ENCODE measurements at places on chromosomes 4 and X.

GRCh38 chr4:177128306-177128705, 181.4 kb upstream of the NEIL3 start:
- no peak for DNase-seq

GRCh38 chrX:154022108-154022507, 2.4 kb upstream of the IRAK1 start:
- DNase-seq = no peak

GRCh38 chrX:71181558-71181909, 36.9 kb downstream of the NLGN3 start:
- DNase-seq = no peak

DNA sequence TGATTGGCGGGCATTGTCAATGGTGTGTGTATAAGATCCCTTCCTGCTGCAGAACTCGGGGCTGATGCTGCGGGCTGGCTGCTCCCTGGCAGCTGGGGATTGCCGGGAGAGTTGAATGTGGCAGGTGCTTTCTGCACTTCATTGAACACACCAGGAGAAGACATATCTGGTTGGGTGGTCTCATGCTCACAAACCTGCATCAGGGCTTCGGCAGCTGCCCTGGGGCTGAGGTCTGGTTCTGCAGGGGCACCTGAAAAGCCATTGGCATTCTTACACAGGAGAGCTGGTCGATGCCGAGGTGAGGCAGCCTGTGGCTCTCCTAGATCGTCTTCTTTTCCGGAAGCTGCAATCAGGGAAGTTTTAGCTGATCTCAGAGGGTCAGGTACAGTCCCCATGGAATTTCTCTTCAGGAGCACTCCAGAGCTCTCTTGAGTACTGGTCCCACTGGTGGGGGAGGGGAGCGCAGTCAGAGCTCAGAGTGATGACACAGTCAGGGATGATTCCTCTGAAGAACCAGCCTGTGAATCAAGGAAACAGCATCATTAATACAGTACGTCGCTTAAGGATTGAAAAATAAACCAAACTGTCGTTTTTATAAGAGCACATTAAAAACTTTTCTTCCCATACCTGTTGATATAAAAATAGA, 57.8 kb downstream of the GPRIN3 start:
- no peak for DNase-seq

DNA sequence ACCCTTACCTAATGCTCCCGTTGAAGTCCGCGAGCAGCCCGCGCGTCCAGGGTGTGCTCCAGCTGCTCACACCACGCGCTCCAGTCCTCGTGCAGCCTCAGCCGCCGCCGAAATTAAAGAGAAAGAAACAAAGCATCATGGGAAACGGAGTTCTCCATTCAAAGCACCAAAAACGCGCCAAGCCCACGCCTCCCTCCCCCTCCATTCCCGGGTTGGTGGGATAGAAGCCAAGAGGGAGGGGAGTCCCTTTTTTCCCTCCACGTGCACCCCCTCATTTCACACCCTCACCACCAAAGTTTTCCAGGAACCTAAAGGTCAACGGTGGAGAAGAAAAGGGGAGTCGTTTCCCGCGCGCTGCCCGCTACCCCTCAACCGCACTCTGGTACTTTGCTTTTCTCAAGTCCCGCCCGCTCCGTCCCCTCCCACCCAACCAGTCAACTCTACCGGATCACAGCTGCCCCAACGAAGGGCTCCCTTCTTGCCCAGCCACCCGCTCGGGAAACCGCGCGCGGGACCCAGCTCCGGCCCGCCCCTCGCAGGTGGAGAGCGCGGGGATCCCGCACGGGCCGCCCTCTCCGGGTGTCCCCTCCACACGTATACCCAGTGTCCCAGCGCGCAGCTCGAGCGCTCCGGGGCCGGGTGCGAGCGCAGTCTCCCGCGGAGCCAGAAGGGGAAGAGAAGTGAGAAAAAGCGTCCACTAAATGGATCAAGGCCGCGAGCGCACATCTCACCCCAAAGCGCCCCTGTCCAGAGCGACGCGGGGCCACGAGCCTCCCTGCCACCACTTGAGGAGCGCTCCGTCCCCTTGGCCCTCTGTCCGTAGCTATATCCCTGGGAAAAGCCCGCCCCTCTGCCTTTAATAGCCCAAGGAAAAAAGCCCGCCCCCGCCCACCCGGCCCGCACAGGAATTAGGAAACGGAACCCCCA, 65.1 kb upstream of the CCDC160 start:
- DNase-seq = no peak

- DNase-seq = peak; percentile 88
Observed at GRCh38 chr4:158121161-158121579, 51.7 kb downstream of the GASK1B start.

- no peak for DNase-seq
Observed at GRCh38 chr4:3715855-3716630, 50.1 kb upstream of the ADRA2C start.

DNA sequence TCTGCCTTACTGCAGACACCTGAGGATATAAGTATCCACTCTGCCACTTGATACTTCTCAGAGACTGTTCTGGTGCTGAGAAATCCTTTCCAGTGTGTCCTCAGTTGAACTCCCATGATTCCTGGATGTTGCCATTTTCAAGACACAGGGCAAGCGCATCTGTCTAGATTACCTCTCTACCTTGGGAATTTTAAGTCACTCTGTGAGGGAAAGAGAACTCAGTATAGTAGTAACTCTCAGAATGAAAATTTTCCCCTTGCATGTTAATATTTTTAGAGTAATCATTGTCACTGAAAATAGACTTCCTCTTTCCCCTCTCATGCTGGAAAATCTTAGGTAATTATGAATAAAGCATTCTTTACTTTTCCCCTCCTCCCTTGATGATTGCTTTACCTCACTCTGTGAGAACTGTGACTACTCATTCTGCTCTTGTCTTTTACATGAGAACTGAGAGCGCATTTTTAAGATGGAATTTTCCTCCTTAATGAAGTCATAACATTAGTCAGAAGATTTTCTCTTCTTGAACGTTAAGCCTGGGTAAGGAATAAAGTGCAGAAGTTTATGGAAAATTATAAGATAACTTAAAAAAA, 45.0 kb downstream of the TET2 start:
- DNase-seq = no peak

- DNase-seq = no peak
Observed at GRCh38 chr4:155929833-155930232, 23.8 kb downstream of the CTSO start.

GRCh38 chr4:68361146-68361589, 11.3 kb upstream of the YTHDC1 start:
- peak; percentile 64 for DNase-seq

DNA sequence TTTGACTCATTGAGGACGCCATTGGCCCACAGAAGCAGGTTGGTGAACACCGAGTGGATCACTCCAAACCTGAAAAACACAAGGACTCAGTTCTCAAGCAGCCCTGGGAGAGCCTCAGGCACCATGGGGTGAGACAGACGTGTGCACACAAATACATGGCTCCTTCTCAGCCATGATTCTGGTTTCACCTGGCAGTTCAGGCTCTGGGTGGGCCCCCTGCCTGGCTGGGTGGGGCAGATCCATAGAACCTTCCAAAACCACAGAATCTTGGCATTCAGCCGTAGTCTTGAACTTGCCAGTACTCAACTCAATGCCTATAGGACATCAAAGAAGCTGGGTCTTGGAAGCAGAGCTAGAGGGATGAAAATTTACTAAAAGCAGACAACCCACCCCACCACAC, 24.2 kb downstream of the OTOP1 start:
- no peak for DNase-seq

DNA sequence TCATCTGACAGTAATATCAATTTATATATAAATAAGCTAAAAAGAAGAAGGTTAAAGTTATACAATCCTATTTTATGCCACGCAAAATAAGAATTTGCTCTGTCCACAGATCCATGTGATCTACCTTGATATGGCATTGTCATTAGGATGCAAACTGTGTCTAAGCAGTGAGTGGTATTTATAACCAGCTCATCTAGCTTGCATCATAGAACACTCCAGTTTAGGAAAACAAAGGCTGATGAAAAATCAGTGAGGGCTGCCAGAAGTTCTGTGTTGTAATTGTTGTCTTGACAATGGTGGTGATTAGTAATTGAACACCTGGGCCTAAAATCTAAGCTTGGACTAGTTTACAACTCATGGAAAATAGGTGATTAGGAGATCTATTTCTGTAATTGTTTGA, 111.0 kb downstream of the CPE start:
- no peak for DNase-seq

All from GM04504 (cell line).